Right renal cortex interstitium (tissue), 3 donors: ENCODE measurements at places on chromosomes 16 and 17. TPM values are rescaled to one million over a fixed set of nuclear protein-coding genes. Genes with fewer than 3 reads are reported as not detected.

- DNase-seq: no peak
Observed at GRCh38 chr17:28871056-28871579, 16.3 kb downstream of the ERAL1 start.

DNA sequence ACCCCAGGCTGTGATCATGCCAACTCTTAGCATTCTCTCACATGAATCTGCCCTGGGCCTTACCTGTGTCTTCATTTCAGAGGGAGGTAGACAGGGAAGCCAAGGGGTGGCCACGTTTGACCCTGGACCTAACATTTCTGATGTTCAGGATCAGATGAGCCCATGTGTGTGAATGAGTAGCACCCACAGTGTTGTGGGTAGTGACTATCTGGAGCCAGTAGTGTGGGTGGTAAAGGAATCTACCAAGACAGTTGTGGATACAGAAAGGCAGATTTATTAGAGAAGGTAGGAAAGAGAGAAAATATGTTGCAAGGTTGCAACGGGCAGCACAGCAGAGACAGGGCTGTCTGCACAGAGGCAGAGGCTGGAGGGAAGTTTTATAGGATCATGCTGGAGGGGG is 60.5 kb downstream of the TK2 start:
- DNase-seq: no peak

DNA sequence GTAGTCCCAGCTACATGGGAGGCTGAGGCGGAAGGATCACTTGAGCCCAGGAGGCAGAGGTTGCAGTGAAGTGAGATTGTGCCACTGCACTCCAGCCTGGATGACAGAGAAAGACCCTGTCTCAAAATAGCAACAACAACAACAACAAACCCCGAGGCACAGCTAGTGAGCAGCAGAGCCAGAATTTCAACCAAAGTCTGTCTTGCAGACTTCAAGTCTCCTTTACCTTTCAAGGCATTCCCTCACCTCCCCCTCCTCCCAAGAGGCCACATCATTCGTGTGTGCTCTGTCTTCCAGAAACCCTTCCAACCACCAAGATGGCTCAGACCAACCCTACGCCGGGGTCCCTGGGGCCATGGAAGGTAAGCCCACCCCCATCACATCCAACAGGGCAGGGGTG is 2.2 kb downstream of the CRYBA1 start:
- DNase-seq: no peak

DNA sequence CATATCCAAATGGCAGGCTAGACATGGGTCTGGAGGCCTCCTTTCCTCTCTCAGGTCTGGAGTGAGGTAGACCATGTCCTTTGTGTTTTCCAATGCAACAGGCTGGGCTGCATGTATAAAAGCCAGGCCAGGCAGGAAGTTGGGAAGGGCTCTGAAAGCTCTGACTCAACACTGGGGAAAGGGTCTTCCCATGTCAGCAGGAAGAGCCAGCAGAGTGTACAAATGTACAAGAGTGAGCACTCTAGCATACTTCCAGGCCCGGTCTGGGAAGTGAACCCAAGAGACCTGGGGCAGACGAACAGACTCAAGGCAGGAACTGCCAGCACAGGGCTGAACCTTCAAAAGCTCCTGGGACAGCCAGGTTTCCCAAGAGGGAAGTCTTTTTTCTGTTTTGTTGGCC is 7.0 kb downstream of the ATPAF2 start:
- no peak for DNase-seq

DNA sequence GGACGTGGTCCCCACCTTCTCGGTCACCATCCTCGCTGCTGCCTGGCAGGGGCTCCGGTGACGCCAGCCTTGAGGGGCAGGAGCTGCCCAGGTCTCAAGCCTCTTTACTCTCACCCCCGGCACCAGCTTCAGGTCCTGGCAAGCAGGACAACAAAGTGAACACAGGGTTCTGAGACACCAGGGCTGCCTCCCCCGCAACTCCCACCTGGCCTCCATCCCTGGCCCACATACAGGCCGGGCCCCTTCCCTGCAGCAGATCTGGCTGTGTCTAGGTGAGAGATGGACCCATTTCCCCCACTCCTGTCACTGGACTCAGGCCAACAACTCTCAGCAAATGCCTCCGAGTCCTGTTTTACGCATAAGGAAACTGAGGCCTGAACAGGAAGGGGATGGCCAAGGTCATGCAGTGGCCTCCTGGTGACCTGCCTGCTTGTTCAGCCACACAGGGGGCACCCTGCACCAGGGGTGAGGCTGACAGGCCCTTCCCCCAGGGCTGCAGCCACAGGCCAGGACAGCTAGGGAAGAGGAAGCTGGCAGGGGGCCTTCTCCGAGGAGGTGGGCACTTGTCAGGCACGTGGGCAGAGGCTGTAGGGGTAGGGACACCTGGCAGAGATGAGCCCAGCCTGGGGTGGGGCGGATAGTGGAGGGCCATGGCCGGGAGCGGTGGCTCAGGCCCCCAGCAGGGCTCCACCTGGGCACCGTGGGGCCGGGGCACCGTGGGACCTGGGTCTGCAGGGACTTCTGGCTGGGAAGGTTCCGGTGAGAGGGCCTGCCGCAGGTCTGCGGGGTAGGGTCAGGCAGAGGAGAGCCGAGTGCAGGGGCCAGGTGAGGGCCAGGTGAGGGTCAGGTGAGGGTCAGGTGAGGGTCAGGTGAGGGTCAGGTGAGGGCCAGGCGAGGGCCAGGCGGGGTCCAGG is 46.7 kb upstream of the PVALEF start:
- no peak for DNase-seq

DNA sequence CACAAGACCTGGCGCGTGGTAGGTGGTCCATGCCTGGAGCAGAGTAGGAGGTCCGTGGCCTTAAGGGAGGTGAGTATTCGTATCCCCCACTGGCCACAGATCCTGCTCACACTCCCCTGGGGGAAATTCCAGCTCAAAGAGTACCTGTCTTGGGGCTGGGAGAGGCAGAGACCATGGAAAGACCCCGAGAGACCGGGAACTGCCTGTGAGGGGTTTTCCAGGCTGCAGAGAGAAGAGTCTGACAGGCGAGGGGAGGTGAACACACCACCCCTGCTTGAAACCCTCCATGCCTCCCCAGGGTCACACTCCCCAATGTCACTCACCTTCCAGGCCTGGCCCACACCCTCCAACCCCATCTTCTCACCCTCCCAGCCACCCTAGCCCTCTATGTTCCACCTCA is 12.6 kb upstream of the SNN start:
- DNase-seq: no peak

- no peak for DNase-seq
Observed at GRCh38 chr17:58325976-58326468, 2.6 kb downstream of the TSPOAP1 start.

DNA sequence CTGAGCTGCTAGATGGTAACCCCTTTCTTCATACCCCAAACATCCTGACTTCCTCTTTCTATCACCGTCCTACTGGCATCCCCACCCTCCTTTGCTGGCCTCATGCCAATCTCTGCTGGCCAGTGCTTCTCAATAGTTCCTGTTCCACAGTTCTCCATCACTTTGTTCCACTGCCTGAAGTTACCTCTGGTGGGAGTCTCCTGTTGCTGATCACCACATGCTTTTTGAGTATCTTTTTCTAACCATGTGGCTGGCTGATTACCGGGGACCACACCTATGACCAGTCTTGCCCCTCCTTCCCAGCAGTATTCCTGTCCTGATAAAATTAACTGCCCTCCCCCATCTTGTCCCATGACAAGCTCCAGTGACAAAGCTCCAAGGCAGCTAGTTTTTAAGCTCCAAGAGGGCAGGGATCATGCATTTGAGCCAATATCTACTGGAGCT is 380.4 kb upstream of the CCL2 start:
- no peak for DNase-seq

- no peak for DNase-seq
Observed at GRCh38 chr17:42521666-42522262, 14.3 kb upstream of the NAGLU start.

DNA sequence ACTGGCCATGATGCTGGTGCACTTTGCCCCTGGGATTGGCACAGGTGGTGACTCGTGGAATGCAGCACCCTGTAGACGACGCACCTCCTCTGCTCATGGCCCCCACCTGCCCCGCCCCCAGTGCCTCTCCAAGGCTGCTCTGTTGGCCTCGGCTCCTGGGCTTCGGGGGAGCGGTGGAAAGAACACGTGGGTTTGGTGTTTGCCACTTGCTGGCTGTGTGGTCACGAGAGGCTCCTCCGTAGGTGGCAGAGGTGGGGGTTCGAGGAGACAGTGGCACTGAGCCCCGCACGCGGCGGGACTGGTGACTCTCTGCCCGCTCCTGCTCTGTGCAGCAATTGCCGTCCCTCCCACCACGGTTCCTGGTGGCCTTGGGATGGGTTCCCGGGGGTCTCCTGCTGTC is 82.8 kb upstream of the ZNF750 start:
- no peak for DNase-seq

DNA sequence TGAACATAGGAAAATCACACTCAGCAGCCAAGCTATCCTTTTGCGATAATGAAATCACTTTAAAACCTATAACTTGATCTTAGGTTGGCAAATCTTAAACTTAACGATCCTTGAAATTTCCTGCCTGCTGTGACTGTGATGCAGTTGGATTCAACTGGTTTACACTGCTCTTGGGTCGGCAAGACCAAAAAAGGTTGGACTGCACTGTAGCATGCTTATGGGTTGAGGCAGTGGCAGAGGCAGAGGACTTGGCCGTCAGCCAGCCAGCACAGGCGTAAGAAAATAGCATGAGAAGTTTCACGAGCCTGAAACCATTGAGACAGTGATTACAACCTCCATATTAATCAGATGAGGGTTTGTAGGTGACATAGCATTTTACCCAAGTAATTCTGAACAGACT is 21.4 kb downstream of the WSB1 start:
- DNase-seq: peak; percentile 64

DNA sequence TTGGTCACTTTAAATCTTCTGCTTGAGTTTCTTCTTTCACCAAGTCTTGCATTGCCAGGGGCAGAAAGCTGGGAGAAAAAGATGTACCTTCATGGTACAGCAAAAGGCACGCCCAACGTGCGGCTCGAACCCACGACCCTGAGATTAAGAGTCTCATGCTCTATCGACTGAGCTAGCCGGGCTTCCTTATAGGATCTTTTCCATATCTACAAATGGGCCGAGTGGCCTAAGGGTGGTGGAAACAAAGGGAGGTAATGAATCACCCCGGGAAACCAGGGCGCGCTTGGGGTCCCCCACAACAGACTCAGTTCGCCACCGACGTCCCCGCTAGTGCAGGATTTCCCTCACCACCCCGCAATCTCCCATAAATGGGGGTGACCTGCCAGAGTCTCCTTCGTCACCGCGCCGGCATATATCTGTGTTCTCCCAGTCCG is 7.5 kb upstream of the OR1F1 start:
- DNase-seq: no peak

GRCh38 chr17:55577687-55578086 is 66.4 kb upstream of the SMIM36 start:
- DNase-seq: no peak

- no peak for DNase-seq
Observed at GRCh38 chr16:85479972-85480726, 133.0 kb upstream of the GSE1 start.

DNA sequence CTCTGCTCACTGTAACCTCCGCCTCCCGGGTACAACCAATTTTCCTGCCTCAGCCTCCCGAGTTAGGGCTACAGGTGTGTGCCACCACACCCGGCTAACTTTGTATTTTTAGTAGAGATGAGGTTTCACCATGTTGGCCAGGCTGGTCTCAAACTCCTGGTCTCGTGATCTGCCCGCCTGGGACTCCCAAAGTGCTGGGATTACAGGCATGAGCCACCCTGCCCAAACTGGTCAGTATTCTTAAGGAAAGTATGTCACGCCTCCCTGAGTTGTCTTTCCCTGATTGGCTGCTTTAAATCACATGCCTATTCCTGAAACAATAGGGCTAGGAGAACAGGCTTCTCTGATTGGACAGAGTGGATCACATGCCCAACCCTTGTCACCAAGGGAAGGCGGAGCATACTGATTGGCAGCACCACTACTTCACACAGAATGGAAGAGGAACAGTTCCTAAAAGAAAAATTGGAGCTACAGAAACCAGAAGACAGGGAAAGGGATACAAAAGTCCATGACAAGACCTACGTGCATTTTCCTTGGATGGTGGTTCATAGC is 17.6 kb upstream of the CYB5B start:
- DNase-seq: no peak

DNA sequence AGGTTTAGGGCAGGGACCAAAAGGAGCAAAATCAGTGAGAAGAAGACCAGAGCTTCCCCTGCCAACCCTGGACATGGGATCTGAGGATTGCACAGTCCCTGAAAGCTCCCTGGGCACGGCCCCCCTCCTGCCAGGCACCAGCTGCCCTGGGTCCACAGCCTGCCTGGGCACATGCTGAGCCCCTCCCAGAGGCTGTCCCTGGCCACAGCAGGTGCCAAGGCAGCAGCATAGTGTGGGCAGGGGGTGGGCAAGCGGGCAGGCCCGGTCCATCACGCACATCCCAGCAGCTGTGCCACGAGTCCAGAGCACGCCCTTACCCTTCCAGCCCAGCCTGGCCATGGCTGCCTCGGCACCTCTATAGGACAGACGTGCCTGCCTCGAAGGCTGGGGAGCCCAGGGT is 12.7 kb downstream of the SCN4A start:
- no peak for DNase-seq

DNA sequence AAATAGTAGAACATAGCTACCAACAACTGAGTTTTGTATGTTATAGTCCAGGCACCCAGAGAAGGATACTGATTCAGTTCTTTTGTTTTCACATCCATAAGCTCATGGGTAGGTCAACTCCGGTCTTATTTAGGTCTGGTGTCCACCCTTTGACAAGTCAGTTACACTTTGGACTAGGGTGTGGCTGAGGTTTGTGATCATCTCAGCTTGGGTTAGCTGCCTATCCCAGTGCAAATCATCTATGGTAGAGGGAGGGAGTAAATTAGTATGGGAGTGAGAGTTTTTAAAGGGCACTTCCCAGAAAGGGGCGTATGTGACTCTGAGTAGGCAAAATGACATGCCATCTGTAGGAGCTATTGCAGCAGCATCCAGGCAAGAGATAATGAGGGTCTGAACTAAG is 66.1 kb downstream of the TANC2 start:
- DNase-seq: no peak

- DNase-seq: no peak
Observed at GRCh38 chr16:51949282-51949681, 597.7 kb downstream of the TOX3 start.

DNA sequence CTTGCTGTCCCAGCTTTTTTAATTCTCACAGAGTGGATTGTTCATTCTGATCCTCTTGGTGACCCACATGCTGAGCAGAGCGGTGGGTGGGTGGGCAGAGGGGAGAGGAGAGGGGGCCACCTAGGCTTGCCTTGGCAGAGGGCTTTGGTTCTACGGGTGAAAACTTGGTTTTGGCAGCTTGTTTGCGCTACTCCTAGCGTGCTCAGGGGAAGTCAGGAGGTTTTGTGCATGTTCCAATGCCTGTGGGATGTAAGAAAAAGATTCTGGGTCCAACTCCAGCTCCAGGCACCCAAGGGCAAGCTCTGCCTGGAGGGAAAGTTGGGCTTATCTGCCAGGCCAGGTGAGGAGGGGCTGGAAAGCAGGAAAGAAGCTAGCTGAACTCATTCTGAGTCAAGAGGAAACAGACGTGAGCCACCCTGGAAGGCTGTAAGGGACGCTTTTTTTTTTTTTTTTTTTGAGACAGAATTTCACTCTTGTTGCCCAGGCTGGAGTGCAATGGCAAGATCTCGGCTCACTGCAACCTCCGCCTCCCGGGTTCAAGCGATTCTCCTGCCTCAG is 169.1 kb downstream of the WSCD1 start:
- DNase-seq: no peak

Gene ATP2A1
- polyA plus RNA-seq: 3.9 TPM

Gene KRT39
- not detected for polyA plus RNA-seq

Gene CD79B
- polyA plus RNA-seq: 2.8 TPM

Gene ERN2
- polyA plus RNA-seq: 0.27 TPM
